ENCODE measurements at places on chromosomes 13 and 19. TPM values are rescaled to one million over a fixed set of nuclear protein-coding genes. Genes with fewer than 3 reads are reported as not detected.
A peak's percentile ranks its signal among the peaks of the same experiment; 100 is the strongest.

DNA sequence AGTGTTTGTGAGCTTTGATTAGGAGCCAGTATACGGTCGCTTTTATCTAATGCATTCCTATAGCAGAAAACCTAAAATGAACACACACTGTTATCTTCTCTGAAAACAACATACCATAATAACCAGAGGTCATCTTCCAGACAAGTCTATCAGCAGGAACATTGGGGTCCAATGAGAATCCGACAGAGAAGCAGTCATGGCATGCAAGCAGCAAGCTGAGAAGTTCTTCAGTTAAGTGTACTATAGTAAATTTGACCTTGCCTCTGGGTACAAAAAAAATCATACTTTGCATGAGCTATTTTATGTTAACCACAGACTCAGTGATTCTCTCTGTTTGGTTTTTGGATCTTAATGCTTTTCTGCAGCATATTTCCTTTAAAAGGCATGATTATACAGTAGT lies 1505.1 kb downstream of the PCDH9 start:
- no peak for DNase-seq

DNA sequence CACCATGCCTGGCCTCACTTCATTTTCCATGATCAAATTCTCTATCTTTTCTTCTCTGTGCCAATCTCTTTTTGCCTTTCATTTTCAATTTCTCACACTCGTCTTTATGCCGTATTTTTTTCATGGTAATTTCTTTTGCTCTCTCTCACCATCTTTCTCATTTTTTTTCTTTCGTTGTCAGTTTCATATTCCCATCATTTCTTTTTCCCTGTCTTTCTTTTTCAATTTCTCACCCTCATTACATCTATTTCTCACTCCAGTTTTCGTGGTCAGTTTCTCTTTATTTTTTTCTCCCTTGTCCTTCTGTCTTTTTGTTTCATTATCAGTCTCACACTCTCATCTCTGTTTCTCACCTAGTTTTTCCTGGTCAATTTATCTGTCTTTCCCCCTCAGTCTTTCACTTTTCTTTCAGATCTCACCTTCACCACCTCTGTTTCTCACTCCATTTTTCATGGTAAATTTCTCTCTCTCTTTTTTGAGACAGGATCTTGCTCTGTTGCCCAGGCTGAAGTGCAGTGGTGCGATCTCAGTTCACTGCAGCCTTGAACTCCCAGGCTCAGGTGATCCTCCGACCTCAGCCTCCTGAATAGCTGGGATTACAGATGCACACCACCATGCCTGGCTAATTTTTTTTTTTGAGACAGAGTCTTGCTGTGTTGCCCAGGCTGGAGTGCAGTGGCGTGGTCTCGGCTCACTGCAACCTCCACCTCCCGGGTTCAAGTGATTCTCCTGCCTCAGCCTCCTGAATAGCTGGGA lies 14.1 kb downstream of the SSC5D start:
- no peak for DNase-seq

GRCh38 chr13:67101730-67102467 lies 128.2 kb downstream of the PCDH9 start:
- no peak for DNase-seq

- DNase-seq, result no peak
These were observed 5.2 kb downstream of the PPP1R14A start for GRCh38 chr19:38250821-38251563.

DNA sequence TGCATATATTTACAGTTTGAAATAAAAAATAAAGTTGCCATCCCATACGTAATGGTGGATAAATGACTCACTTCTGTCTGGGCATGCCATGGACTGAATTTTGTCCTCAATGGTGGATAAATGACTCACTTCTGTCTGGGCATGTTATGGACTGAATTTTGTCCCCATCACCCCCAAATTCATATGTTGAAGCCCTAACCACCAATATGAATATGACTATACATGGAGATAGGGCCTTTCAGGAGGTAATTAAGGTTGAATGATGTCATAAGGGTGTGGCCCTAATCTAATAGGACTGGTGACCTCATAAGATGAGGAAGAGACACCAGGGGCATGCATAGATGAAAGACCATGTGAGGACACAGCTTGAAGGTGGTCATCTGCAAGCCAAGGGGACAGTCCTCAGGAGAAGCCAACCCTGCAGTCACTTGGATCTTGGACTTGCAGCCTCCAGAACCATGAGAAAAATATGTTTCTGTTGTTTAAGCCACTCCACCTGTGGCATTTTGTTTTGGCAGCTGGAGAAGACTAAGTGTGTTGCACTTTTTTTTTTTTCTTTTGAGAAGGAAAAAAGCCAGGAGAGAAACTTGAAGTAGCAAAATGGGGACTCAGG lies 41.8 kb downstream of the RFC3 start:
- no peak for DNase-seq

GRCh38 chr13:107912745-107913144 lies 302.6 kb downstream of the LIG4 start:
- no peak for DNase-seq

- peak; percentile 79 for DNase-seq
These were observed 25.0 kb downstream of the TSSK6 start for GRCh38 chr19:19490214-19490968.

GRCh38 chr13:35621989-35622388 lies 145.5 kb upstream of the MAB21L1 start:
- DNase-seq, result no peak

DNA sequence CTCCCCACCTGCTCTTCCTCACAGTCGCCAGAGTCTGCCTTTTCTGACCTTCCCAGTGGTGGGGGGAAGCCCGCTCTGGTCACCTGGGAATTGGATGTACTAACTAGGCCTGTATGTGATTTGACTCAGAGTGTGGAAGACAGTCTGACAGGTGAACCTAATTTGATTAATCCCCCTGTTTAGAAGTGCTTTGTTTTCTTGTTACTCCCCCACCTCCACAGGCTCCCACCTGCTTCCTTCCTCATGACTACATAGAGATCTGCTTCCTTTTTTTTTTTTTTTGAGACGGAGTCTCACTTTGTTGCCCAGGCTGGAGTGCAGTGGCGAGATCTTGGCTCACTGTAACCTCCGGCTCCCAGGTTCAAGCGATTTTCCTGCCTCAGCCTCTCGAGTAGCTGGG lies 44.0 kb downstream of the COG3 start:
- no peak for DNase-seq

GRCh38 chr19:979318-979741 lies 4.8 kb upstream of the WDR18 start:
- no peak for DNase-seq

DNA sequence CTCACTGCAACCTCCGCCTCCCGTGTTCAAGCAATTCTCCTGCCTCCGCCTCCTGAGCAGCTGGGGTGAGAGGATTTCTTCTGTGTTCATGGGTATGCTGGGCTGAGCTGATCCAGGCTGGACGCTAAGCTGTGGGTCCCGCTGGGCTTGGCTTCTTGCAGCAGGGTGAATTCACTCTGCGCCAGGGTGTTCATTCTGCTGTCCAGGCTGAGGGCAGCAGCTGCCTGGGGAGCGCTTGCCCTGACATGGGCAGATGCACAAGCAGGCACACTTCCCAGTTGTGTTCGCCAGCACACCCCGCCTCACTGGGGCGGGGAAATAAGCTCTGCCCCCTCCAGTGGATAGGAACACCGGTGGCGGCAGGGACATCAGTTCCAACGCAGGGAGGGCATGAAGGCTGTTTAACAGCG lies 7.3 kb upstream of the INAFM1 start:
- DNase-seq, result no peak

DNA sequence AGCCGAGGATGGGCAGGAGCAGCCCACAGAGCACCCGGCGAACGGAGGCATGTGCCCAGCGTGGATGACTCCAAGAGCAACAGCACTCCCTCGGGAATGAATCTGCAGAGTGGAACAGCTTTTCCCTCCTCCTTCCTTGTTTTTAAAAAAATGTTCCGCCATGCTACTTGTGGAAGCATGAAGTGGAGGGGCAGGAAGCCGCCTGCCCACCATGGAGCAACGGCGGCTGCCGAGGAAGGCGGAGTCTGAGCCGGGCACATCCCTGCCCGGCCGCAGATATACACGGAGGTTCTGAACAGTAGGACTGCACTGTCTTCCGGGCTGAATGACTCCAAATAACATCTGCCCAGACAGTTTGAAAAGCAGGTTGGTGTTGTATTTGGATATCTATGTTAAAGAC lies 65.2 kb downstream of the SOX1 start:
- DNase-seq, result no peak

The IGFL1 gene
- polyA plus RNA-seq, result 0.11 TPM

The DNAJB1 gene
- 86.2 TPM for polyA plus RNA-seq

The RELB gene
- 8.9 TPM for polyA plus RNA-seq

The HIPK4 gene
- 0.20 TPM for polyA plus RNA-seq

The ATCAY gene
- polyA plus RNA-seq, result 0.63 TPM

The MYPOP gene
- 8.2 TPM for polyA plus RNA-seq

The FOXO1 gene
- polyA plus RNA-seq, result 23.7 TPM

The RASL11A gene
- 44.4 TPM for polyA plus RNA-seq

The ZNF540 gene
- polyA plus RNA-seq, result 6.2 TPM

The TFPT gene
- polyA plus RNA-seq, result 22.8 TPM

The SIAH3 gene
- not detected for polyA plus RNA-seq

Data from urinary bladder (tissue), 4 donors.